ENCODE measurements at places on chromosomes 2 and 18.

DNA sequence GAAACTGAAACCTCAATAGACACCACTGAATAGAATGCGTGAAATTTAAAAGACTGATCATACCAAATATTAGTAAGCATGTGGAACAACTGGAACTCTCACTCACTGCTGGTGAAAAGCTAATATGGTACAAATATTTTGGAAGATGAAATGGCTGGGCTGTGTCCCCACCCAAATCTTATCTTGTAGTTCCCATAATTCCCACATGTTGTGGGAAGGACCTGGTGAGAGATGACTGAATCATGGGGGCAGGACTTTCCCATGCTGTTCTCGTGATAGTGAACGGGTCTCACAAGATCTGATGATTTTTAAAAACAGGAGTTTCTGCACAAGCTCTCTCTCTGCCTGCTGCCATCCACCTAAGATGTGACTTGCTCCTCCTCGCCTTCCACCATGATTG, 32.0 kb upstream of the MYCN start:
- H3K4me1 ChIP-seq = peaks cover 4% of the 10 kb centered on the region
- no peaks in the 10 kb centered on the region for H3K36me3 ChIP-seq
- H3K4me3 ChIP-seq = no peak overlapping the region
- peaks cover 3% of the 10 kb centered on the region for H3K27me3 ChIP-seq

DNA sequence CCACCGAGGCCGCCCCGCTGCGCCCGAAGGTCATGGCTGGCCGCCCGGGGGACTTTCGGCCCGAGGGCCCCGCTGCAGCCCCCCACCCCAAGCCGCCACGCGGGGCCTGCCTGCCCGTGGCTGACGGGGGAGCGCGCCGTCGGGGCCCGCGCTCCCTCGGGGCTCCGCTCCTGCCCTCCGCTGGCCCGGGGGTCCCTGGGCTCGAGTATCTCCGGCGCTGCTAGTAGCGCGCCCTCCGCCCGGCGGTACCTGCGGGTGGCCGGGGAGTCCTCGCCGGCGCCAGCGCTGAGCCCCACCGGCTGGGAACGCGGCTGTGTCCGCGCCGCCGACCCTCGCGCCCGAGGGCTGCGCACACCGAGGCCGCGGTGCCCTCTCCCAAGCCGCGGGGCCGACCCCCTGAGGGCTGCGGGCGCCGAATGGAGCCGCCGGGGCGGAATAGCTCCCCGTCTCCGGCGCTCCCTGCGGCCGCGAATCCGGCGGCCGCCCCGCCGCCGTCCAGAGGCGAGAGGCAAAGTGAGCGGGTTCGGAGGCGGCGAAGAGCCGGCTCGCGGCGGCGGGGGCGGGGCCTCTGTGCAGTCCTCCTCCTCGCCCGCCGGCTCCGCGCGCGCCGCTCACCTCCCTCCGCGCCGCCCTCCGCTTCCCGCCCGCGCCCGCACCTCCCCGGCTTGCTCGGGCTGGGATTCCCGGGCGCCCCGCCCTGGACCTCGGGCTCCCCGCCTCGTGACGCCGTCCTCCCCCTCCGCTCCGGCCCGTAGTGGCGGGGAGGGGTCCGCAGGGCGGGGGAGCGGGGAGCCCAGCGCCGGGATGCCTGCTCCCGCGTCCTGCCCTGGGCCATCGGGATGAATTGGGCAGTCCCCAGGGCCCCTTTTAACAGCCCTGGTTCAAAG, at the start of gene KCNG3:
Gene KCNG3, minus strand, starts transcription at position 515 of the 887 bp plus-strand sequence. Its CDS starts 481 bp downstream, at position 34.
- H3K36me3 ChIP-seq = no peaks in the 10 kb centered on the region
- peak within 1 kb of the TSS; percentile 72 for H3K4me3 ChIP-seq
- DNase-seq = peak; percentile 69

DNA sequence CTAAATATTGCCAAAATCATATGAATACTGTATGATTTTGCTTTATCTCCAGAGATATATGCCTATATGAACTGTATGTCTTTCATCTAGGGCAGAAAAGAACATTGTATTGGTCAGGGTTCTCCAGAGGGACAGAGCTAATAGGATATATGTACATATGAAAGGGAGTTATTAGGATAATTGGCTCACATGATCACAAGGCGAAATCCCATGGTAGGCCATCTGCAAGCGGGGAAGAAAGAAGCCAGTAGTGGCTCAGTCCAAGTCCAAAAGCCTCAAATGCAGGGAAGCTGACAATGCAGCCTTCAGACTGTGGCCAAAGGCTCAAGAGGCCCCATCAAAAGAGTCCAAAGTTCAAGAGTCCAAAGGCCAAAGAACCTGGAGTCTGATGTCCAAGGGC, 209.9 kb downstream of the RNF144A start:
- no peaks in the 10 kb centered on the region for H3K36me3 ChIP-seq
- no peak overlapping the region for H3K27ac ChIP-seq
- no peaks in the 10 kb centered on the region for H3K4me1 ChIP-seq
- H3K27me3 ChIP-seq = no peaks in the 10 kb centered on the region

DNA sequence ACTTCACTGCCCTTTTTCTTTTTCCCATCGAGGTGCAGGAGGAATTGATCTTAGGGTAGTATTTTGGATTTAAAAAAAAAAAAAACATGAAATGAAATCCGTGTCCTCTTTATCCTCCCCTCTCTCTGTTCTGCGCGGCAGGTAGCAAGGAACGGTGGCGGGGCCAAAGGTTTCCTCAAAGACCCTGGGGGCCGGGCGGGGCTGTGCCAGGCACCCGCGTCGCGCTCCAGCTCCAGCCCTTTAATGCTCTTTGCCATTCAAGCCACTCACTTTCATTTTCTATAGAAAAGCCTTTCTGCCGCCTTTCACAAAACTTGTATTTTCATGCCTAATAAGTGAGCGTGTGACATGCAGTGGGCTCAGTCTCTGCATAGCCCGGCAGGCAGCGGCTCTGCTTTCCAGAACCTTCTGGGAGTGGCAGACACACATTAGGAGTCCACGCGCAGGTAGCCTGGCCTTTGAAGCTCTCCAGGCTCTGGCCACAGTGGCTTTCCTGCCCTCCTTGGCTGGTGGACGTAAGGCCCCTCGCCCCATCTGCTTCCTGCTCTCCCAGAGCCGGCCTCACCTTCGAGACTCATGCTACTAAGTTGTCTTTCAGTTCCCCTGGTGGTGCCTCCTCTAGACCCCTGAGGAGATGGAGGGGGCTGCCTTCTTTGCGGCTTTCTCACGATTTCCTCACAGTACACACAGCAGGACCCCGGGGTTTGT, 41.7 kb downstream of the AGAP1 start:
- no peak overlapping the region for H3K4me3 ChIP-seq
- H3K27ac ChIP-seq = no peak overlapping the region
- peaks cover 10% of the 10 kb centered on the region for H3K27me3 ChIP-seq
- no peaks in the 10 kb centered on the region for H3K4me1 ChIP-seq
- no peak for DNase-seq

- no peak overlapping the region for H3K27ac ChIP-seq
- no peak overlapping the region for H3K4me3 ChIP-seq
- peaks cover 44% of the 10 kb centered on the region for H3K27me3 ChIP-seq
- H3K36me3 ChIP-seq = no peaks in the 10 kb centered on the region
Measured at GRCh38 chr2:233928594-233929351, 11.6 kb downstream of the TRPM8 start.

DNA sequence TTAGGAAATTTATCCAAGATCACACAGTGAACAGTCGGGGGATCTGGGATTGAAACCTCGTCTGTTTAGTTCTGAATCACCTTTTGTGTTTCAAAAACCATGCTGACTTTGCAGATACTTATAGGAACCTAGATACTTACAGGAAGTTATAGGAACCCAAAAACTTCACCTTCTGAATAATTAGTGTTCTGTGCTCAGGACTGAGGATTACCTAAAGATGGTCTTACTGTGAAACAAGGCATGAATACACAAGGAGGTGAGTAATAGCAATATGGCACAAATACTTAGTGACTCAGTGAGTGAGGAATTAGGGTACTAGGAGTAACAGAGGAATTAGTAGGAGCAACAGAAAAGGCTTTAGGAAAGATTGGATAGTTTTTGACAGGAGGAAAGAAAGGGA, 145.5 kb downstream of the LRATD1 start:
- H3K27me3 ChIP-seq = no peaks in the 10 kb centered on the region
- DNase-seq = no peak
- H3K27ac ChIP-seq = no peak overlapping the region
- no peaks in the 10 kb centered on the region for H3K4me1 ChIP-seq
- H3K36me3 ChIP-seq = no peaks in the 10 kb centered on the region
- H3K4me3 ChIP-seq = no peak overlapping the region

- H3K27ac ChIP-seq = no peak overlapping the region
- peaks cover 18% of the 10 kb centered on the region for H3K4me1 ChIP-seq
- H3K36me3 ChIP-seq = peaks cover 29% of the 10 kb centered on the region
- no peaks in the 10 kb centered on the region for H3K27me3 ChIP-seq
Measured at GRCh38 chr2:127872354-127872753, 13.4 kb downstream of the AMMECR1L start.

DNA sequence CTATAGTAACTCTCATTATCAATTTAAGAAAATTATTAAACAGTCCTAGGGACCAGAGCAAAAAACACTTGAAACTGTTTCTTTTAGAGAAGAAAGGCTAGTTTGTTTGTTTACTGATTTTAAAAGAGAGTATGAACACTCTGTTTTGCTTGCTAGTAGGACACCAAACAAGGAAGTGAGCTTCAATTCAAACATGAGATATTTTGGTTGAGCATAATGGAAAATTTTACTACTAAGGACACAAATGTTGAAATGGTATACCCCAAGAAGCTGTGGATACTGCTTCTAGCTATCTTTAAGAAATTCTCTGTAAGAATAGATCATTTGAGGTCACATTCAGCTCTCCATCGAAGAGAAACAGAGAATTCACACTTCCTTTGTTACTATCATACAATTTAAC, 216.3 kb upstream of the SMAD7 start:
- no peak for DNase-seq
- no peak overlapping the region for H3K4me3 ChIP-seq
- H3K36me3 ChIP-seq = peaks cover 32% of the 10 kb centered on the region
- peaks cover 28% of the 10 kb centered on the region for H3K4me1 ChIP-seq
- H3K27ac ChIP-seq = no peak overlapping the region
- H3K27me3 ChIP-seq = no peaks in the 10 kb centered on the region

GRCh38 chr18:12449051-12449785, 41.5 kb downstream of the PRELID3A start:
- H3K4me1 ChIP-seq = no peaks in the 10 kb centered on the region
- H3K36me3 ChIP-seq = no peaks in the 10 kb centered on the region
- H3K4me3 ChIP-seq = no peak overlapping the region
- no peak overlapping the region for H3K27ac ChIP-seq

- H3K4me1 ChIP-seq = no peaks in the 10 kb centered on the region
- H3K4me3 ChIP-seq = no peak overlapping the region
- no peaks in the 10 kb centered on the region for H3K36me3 ChIP-seq
Measured at GRCh38 chr2:234712421-234712935, 215.6 kb upstream of the ARL4C start.

GRCh38 chr2:29110916-29111535, 4.2 kb upstream of the CLIP4 start:
- H3K27ac ChIP-seq = no peak overlapping the region
- no peak overlapping the region for H3K4me3 ChIP-seq

Measured in activated CD4-positive, alpha-beta memory T cell treated with anti-CD3 and anti-CD28 coated beads for 36 hours (primary cell).